Activated CD8-positive, alpha-beta memory T cell treated with anti-CD3 and anti-CD28 coated beads, Interleukin-2, amount 10 ng/mL, durations not matched to agents 7 days and 5 days (primary cell): ENCODE measurements at places on chromosomes 1 and 21. TPM values are rescaled to one million over a fixed set of nuclear protein-coding genes. Genes with fewer than 3 reads are reported as not detected.

- H3K4me1 ChIP-seq = no peaks in the 10 kb centered on the region
- H3K27me3 ChIP-seq = no peaks in the 10 kb centered on the region
- no peak overlapping the region for H3K4me3 ChIP-seq
- no peak overlapping the region for H3K27ac ChIP-seq
- no peak for DNase-seq
Observed at GRCh38 chr1:187245201-187245600, 416.5 kb downstream of the PLA2G4A start.

Gene SLC25A34
- total RNA-seq = 0.88 TPM

DNA sequence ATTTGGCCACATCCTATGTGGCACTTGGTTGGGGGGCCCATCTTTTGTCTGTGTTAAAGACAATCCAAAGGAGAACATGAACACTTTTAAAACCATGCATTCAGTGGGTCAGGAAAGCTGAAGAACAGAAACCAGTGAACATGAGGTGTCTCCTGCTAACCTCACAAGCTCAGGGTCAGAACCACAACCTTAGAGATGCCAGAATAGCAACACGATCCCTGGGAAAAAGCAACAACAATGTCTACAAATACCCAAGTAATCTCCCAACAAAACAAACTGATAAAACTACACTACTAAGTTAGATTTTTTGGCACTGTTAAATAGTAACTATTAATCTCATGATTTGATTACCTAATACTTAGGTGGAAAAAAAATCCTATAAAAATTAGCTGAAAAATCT lies 34.1 kb upstream of the GNG4 start:
- peaks cover 27% of the 10 kb centered on the region for H3K36me3 ChIP-seq
- no peak overlapping the region for H3K27ac ChIP-seq
- no peaks in the 10 kb centered on the region for H3K27me3 ChIP-seq
- DNase-seq = no peak

DNA sequence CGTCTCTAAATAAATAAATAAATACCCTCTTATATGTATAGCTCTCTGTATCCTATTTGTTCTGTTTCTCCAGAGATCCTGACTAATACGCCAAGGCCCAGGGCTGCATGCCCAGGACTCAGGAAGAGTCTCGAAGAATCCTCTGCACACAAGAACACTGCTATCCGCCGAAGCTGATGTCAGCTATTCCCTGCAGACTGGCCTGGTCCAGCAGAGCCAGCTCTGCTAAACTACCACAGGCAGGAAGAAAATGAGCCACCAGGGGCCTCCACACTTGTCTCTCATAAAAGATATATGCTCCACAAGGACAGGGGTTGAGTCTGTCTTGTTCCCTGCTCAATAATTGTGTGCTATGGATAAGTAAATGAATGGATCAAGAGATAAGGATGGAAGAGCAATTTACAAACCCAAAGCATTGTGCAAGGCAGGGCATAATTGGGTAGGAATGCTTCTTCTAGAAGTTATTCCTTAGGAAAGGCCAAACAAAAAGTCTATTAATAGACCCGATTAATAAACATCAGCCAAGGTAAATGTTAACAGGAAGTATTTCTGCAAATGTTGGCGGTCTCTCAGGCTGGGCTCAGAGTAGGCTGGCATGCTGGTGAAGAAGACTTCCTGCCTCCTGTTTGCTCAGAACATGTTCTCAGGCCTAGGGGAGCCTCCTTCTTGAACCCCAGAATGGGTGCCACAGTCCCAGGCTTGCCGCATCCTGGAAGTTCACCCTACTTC lies 26.3 kb upstream of the MAN1C1 start:
- peaks cover 12% of the 10 kb centered on the region for H3K4me1 ChIP-seq
- peaks cover 46% of the 10 kb centered on the region for H3K27me3 ChIP-seq
- DNase-seq = no peak
- H3K27ac ChIP-seq = no peak overlapping the region

GRCh38 chr1:88740784-88741183 lies 56.7 kb downstream of the PKN2 start:
- H3K27me3 ChIP-seq = no peaks in the 10 kb centered on the region
- no peak overlapping the region for H3K4me3 ChIP-seq
- H3K4me1 ChIP-seq = peaks cover 10% of the 10 kb centered on the region
- no peak overlapping the region for H3K27ac ChIP-seq

- H3K4me3 ChIP-seq = no peak overlapping the region
- H3K27ac ChIP-seq = no peak overlapping the region
- peaks cover 19% of the 10 kb centered on the region for H3K27me3 ChIP-seq
- no peaks in the 10 kb centered on the region for H3K4me1 ChIP-seq
- H3K36me3 ChIP-seq = no peaks in the 10 kb centered on the region
- DNase-seq = no peak
Observed at GRCh38 chr1:205930799-205931281, 12.4 kb downstream of the SLC26A9 start.

- peaks cover 4% of the 10 kb centered on the region for H3K4me1 ChIP-seq
- peaks cover 11% of the 10 kb centered on the region for H3K27me3 ChIP-seq
- H3K36me3 ChIP-seq = no peaks in the 10 kb centered on the region
- H3K27ac ChIP-seq = no peak overlapping the region
- no peak for DNase-seq
Observed at GRCh38 chr1:181936269-181936668, 125.2 kb downstream of the ZNF648 start.

DNA sequence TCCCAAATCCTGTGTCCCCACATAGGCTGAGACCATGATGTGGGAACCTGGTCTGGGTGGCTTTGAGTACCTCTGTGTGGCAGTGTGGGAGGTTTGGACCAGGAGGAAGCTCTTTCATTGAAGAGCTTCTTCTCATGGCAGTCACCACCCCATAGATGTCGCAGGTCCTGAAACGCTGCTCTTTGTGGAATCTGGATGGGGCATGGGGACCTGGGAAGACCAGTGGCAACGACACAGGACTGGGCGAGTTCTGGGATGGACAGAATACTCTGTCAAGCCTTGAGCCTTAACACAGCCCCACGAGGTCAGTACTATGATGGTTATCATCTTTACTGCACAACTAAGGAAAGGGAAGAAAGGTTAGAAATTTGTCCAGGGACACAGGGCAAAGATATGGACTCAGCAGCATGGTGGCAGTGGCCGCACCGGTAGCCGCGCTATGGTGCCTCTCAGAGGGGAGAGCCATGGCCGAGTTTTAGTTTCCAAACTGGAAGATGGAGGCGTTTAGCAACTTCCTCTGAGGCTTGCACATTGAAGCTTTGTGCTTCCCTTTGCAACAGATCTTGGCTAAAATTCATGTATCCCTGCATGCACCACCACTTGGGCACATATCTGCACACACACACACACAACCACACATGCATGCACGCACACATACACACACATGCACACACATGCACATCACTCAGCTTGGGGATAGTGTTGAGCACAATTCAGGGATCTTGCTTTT lies 117.7 kb upstream of the C1orf174 start:
- H3K4me1 ChIP-seq = no peaks in the 10 kb centered on the region
- H3K36me3 ChIP-seq = no peaks in the 10 kb centered on the region
- H3K27me3 ChIP-seq = peaks cover 2% of the 10 kb centered on the region

- H3K27ac ChIP-seq = no peak overlapping the region
- no peak overlapping the region for H3K4me3 ChIP-seq
- DNase-seq = no peak
- peaks cover 7% of the 10 kb centered on the region for H3K4me1 ChIP-seq
- H3K36me3 ChIP-seq = peaks cover 2% of the 10 kb centered on the region
Observed at GRCh38 chr1:36133484-36133883, 8.5 kb upstream of the COL8A2 start.

DNA sequence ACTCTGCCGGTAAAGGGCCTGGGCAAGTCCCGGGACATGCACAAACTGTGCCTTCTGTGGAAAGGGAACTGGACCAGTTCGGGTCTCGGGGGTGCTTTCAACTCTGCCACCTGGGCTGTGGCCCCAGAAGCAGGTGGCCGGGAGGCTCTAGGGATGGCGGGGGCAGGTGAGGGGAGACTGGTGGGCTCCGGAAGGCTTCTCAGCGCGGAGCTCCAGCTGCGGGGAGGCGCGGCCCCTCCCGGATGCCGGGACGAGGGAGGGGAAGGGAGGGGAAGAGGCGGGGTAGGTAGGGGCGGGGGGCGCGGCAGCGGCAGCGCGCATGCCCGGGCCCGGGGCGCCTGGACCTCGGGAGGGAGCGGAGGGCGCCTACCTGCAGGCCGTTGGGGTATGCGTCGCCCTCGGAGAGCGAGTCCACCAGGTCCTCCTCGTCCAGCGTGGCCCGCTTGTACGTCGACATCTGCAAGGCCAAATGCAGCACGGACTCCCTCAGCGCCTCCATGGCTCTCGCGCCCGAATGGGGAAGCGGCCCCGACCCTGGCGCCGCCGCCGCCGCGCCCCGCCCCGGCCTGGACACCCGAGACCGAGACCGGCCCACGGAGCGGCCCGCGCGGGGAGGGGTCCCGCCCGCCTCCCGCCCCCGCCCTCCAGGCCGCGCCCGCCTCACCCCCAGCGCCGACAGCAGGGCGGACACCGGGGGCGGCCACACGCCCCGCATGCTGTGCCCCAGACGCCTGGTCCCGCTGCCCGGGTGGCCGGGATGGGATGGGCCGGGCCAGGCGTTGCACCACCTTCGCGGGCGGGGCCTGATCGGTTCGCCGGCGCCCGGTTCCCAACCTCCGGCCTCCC lies at the start of gene ECE1:
ECE1 (minus strand) TSS at position 764 of the 846 bp plus-strand sequence; CDS start at position 715, 49 bp downstream.
- peak within 1 kb of the TSS; percentile 74 for H3K4me3 ChIP-seq
- no peaks in the 10 kb centered on the region for H3K36me3 ChIP-seq
- H3K27ac ChIP-seq = peak within 1 kb of the TSS; percentile 78
- H3K27me3 ChIP-seq = no peaks in the 10 kb centered on the region

- no peak overlapping the region for H3K4me3 ChIP-seq
- DNase-seq = no peak
- no peaks in the 10 kb centered on the region for H3K36me3 ChIP-seq
- no peaks in the 10 kb centered on the region for H3K4me1 ChIP-seq
Observed at GRCh38 chr1:241411056-241411775, 54.2 kb upstream of the RGS7 start.

Gene PTAFR
- total RNA-seq = 0.30 TPM

DNA sequence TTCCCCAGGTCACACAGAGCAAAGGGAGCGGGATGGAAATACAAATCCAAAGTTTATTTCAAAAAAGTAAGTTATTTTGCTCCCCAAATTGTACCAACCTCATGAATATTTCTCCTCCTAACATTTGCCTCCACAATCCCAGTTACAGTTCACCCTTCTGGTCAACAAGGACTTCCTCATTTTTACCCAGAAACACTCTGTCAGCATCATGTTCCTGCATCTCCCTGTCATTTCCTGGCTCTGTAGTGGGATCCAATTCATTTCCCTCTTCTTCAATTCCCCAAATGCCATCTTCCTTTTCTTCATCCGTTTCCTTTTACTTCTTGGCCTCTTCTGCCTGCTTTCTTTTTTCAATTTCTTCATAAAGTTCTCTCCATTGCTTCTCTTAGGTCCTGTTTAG lies 32.0 kb upstream of the EPS15 start:
- H3K27me3 ChIP-seq = no peaks in the 10 kb centered on the region
- H3K27ac ChIP-seq = no peak overlapping the region
- H3K36me3 ChIP-seq = peaks cover 4% of the 10 kb centered on the region
